ENCODE measurements at places on chromosomes 7 and 10.

DNA sequence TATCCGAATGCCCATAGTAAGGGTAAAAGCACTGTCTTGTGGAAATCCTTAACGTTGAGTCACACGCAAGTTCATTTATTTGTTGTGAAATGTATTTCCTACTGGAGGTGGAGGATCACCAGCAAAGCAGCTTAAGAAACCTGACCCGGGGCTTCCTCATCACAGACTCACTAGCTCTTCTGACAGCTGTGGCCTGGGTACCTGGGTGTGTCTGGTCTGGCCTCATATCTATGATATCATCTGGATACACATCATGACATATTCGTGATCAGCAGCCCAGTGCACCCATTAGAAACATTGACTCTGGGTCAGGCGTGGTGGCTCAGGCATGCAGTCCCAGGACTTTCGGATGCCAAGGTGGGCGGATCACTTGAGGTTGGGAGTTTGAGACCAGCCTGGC lies 8.8 kb downstream of the DRGX start:
- DNase-seq: no peak

DNA sequence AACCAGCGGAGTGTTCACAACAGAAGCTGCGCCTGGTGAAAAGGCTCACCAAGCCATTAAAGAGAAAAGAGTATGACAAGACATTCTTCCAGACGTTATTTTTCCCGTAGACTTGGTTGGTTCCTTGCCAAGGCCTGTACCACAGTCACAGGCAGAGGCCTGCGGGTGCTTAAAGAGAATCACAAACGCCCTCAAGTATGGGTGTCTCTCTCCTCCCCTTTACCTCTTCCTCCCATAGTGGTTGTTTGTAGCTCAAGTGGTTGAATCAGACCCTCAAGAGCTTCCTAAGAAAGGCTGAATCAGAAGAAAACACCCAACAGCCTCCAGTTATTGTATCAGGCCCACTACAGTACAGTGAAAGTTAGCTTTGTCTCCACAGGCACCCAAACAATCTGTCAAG lies 169.0 kb downstream of the CREB5 start:
- DNase-seq: no peak

GRCh38 chr10:119477444-119477843 lies 65.1 kb downstream of the RGS10 start:
- DNase-seq: no peak

DNA sequence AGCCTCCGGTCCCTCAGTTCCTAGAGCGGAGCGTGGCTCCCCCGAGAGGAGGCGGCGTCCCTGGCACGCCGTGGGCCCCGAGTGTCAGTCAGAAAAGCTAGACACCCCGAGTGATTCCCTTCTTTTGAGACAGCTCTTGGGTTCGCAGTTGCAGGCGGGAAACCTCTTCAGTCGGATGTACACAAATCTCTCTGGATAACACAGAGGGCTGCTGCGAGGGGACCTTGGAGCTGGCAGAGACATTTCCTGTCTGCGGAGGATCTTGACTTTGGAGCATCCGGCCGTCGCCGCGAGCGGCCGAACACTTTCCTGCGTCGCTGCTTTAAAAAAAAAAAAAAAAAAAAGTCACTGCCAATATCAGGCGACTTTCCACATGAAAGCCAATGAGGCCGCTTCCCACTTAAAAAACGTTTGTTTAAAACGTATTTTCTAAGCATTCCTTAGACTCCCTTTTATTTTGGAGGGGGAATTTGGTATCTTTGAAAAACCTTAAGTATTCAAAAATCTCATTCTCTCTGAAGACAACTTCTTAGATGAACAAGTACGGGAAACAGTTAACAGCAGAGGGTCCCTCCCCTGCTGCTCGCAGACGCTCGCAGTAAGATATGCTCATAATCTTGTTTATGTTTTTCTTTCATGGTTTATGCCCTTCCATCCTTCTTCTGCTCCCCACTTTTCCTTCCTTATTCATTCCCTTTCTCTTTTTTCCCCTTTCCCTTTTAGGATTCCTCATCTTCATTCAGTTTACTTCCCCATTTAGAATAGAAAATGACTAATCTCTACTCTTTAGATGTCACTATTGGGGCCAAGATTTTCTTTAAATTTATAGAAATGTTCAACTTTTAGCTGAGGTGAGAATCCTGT lies 10.0 kb downstream of the HHEX start:
- DNase-seq: no peak

GRCh38 chr10:70761727-70762350 lies 23.3 kb downstream of the TBATA start:
- no peak for DNase-seq

DNA sequence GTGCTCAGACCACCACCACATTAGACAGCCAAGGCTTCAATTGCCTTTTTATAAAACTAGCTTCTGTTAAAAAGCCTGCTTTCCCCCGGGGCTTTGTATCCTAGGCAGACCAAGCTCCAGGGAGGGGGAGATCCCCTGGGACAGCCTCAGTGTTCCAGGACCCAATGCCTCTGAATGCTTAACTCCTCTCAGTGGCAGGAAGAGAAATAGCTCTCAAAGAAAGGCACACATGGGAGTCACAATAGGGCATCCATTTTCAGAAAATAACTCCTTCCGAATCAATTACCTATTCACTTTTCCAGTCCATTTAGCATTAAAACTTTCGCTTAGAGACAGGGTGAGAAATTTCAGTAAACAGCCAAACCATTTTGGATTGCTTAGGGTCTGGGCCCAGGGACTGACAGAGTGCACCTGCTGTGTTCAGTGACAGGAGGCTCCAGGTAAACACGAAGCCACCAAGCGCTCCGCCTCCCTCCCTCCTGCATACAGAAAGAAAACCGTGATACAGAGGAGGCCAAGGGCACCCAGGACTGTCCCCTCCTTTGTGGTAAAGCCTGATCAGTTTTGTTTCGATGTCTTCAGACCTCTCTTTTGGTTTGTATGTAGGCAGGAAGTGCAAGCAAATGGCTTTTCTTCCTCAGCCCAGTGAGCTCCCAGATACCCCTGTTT lies 599.7 kb downstream of the KCNMA1 start:
- no peak for DNase-seq

- no peak for DNase-seq
Observed at GRCh38 chr10:80579849-80580637, 42.3 kb downstream of the SH2D4B start.

DNA sequence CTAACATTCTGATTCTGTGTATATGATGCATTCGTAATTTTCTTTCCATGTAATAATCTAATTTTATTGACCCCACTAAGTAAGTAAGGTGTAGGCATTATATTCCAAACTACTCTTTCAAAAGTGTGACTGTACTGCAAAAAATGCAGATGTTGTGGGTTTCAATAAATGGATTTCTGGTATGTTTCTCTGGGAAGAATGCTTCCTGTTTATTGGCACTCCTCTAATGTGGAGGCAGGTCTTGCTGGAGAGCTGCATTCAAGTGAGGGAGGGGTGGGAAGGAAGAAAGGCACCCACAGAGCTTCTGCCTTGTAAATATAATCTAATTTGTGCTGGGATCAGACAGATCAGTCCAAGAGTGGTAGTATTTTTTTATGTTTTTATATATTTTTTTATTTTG lies 23.9 kb downstream of the ST7 start:
- no peak for DNase-seq

GRCh38 chr7:117270371-117270770 lies 52.5 kb downstream of the WNT2 start:
- DNase-seq: no peak

GRCh38 chr10:917416-917720 lies 14.1 kb downstream of the LARP4B start:
- DNase-seq: no peak

All from activated CD4-positive, CD25-positive, alpha-beta regulatory T cell treated with anti-CD3 and anti-CD28 coated beads, Interleukin-2, amount 50 U/mL, for 72 hours (primary cell).